ENCODE measurements at places on chromosomes 7 and 10.

DNA sequence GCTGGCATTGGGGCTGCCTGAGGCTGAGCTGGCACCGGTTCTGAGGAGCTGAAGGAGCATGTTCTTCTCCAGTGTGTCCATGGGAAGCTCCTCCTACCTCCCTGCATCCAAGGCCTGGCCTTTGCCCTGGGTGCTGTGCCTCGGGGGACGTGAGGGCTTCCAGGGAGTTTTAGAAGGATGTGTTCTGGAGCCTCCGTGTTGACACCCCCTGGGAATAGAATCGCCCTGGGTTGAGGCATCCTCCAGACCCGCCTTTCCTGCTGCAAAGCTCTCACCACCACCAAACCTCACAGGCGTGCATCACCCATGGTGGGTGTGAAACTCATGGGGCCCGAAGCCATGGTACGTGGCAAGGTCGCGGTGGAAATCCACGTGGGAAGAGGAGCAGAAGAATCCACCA lies 95.4 kb downstream of the DYNC2I1 start:
- no peak for DNase-seq

GRCh38 chr7:44167920-44168319 lies 21.3 kb downstream of the GCK start:
- no peak for DNase-seq

GRCh38 chr7:27693794-27694193 lies 31.1 kb upstream of the HIBADH start:
- no peak for DNase-seq

- peak; percentile 53 for DNase-seq
These were observed 16.4 kb upstream of the PDZD8 start for GRCh38 chr10:117391436-117392205.

DNA sequence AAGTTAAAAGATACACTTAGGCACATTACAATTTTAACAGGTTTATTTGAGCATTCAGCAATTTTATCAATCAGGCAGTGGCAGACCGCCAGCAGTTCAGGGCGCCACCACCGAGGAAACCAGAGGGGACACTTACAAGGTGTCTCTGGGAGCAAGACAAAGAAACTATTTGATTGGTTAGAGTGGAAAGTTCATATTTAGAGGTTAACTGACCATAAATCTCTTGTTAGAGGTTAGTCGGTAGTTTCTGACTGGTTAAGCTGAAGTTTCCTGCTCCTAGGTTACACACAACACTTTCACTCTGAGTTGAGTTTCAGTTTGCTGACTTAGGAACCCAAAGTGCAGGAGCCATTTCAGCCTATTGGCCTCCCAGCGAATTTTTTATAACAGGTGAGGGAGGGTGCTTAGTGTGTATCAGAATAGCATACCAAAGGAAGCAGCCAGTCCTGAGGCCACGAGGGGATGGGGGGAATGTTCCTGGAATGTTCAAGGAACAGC lies 10.8 kb upstream of the PVRIG start:
- no peak for DNase-seq

DNA sequence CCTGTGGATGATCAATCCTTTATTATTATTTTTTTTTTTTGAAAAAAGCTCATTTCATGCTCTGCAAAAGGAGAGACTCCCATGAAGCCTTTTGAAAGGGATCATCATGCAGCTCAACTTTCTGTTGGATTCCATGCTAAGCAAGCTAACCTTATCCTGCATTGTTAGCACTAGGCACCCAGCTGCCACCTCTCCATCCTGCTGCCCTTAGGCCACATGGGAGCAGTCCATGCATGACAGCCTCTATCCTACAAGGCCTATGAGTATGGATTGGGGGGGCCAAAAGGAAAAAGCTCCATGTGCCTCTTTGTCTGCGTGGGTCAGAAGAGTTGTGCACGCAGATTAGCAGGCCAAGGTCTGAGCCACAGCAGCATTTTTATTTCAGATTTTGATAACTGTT lies 19.2 kb downstream of the SMNDC1 start:
- DNase-seq, result no peak

GRCh38 chr7:156842317-156842716 lies 50.7 kb downstream of the LMBR1 start:
- DNase-seq, result no peak

DNA sequence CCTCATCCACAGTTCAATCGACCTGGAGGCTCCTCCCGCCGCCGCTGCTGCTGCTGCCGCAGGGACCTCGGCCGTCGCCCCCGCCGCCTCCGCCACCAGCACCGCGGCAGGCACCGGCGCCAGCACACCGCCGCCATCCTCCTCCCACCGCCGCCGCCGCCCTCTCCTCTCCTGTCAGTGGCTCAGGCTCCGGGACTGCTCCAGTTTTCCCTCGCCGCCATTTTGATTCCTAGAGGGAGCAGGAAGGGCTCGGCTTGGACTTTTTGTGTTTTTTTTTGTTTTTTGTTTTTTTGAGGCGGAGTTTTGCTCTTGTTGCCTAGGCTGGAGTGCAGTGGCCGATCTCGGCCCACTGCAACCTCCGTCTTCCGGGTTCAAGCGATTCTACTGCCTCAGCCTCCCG lies 3.0 kb upstream of the MCM10 start:
- DNase-seq, result no peak

DNA sequence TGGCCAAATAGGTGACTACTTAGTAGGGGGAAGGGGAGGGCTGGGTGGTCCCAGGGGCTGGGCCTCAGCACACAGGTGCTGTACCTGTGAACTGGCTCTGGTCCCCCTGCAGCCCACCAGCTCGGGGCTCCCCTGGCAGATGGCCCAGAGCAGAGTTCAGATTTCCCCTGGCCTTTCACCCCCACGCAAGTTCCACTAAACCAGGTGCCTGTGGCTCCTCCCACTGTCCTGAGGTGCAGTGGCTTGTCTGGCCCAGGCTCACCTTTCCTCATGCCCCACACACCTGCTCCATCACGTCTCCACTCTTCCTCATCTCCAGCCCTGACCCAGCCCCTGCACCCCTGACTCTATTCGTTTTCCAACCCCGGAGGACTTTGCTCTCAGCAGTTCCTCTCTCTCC lies 47.3 kb upstream of the OPALIN start:
- no peak for DNase-seq

DNA sequence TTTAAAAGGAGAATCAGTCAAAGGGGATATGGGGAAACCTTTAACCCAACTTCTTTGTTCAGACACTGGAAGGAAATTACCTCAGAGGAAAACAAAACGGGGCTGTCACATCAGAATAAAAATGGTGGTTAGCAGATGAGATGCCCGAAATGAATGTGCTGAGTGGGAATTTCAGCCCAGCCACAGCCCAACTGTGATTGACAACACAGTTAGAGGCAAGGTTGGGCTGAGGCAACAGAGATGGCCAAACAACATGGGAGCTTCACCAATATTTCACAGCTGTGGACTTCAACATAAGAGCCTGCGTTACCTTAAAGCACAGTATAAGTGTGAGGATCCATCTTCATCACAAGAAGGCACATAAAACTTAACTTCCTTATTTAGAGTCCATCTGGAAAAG lies 133.5 kb upstream of the PTPRZ1 start:
- DNase-seq, result no peak

DNA sequence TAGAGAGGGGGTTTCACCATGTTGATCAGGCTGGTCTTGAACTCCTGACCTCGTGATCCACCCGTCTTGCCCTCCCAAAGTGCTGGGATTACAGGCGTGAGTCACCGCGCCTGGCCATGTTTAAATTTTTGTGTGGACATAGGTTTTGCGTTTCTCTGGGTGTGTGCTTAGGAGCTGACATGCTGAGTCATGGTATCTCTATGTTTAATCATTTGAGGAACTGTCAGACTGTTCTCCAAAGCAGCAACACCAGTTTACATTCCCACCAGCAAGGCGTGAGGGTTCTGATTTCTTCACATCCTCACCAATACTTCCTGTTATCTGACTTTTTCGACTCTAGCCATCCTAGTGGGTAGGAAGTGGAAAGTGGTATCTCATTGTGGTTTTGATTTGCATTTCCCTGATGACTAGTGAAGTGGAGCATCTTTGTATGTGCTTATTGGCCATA lies 153.7 kb downstream of the DNAJB6 start:
- no peak for DNase-seq

DNA sequence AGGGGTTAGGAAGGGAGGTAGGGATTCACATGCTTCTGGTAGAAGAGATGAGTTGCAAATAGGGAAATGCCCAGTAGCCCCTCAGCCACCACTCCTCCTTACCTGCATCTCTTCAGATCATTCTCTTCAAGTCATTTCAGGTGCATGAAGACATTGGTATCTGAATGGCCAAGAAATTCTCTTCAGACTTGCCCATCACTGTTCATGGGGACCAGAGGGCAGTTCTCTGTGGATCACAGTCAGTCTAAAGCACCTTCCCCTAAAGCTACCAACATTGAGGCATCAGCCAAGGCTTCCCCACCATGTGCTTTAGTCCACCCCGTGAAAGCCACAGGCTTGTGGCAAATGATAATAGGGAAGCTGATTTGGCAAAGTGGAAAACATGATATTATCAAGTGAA lies 319.4 kb upstream of the ZNF32 start:
- DNase-seq, result no peak

DNA sequence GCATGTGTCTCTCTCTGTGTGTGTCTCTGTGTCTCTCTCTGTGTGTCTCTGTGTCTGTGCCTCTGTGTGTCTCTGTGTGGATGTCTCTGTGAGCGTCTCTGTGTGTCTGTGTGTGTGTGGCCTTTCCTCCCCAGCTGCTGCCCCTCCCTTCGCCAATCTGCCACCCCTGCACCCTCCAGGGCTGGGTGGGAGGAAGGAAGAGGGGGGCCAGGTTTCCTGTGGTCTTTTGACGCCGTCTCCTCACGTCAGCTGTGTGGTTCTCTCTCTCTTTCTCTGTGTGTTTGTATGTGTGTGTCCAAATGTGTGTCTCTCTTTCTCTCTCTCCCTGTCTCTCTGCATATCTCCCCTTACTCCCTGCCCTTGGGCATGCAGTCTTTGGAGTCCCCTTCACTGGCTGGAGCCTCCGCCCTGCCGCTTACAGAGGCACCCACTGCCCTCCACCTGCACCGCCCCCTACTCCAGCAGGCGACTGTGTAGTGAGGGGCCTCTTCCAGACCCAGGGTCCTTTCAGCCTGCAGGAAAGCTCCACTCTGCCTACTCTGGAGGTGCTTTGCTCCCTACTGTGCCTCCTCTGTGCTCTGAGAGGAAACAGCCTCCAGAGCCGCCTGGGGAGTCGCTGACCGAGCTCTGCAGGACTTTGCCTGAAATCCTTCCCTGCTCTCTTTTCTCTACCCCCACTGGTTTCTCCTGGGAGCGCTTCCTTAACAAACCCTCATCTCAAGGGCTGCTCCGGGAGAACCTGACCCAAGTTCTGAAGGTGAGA lies 44.2 kb upstream of the C10orf71 start:
- no peak for DNase-seq

DNA sequence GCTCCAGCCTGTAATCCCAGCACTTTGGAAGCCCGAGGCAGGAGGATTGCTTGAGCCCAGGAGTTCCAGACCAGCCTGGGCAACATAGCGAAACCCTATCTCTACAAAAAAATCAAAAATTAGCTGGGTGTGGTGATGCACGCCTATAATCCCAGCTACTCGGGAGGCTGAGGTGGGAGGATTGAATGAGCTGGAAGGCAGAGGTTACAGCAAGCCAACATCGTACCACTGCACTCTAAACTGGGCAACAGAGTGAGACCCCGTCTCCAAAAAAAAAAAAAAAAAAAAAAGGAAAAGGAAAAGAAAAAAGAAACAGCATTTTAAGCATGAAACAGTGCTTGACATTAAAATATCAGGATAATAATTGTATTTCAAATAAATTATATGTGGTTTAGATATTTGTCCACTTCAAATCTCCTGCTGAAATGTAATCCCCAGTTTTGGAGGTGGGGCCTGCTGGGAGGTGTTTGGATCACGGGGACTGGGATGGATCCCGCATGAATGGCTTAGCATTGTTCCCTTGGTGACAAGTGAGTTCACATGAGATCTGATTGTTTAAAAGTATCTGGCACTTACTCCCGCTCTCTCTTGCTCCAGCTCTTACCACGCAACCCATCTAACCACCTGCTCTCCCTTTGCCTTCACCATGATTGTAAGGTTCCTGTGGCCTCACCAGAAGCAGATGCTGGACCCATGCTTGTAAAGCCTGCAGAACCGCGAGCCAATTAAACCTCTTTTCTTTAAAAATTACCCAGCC lies 103.4 kb downstream of the SRPK2 start:
- DNase-seq, result no peak

DNA sequence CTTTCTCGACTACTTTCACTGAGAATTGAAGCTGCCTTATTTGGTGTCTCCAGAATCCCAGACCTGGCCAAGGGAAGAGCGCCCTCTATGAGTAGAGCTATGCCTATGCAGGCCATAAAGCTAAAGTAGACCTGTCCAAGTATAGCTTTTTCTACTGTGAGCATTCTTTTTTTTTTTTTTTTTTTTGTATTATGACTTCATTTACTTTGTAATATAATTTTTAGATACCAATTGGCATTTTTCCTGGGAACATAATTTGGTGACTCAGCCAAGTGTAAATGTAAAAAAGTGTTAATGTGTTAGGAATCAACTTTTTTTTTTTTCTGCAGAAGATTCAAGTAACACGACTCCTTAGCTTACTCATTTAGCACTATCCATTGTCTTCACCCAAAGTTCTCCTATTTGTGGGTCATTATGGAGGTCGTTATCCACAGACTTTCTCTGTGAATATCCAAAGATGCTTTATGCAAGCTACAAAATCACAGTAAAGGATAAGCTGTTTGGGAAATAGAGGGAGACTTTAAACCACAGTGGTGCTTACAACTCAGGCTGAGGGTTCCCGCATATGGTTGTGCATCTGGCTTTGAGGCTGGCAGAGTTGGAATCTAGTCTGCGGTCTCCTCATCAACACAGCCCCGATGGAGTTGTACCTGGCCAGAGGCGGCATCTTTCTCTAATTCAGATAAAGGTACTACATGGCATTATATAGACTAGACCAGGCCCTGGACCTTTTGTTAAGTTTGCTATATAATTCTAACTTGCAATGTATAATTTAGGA lies 1040.2 kb upstream of the SORCS1 start:
- no peak for DNase-seq

- DNase-seq, result no peak
These were observed 18.5 kb downstream of the TACC2 start for GRCh38 chr10:122007415-122007814.

DNA sequence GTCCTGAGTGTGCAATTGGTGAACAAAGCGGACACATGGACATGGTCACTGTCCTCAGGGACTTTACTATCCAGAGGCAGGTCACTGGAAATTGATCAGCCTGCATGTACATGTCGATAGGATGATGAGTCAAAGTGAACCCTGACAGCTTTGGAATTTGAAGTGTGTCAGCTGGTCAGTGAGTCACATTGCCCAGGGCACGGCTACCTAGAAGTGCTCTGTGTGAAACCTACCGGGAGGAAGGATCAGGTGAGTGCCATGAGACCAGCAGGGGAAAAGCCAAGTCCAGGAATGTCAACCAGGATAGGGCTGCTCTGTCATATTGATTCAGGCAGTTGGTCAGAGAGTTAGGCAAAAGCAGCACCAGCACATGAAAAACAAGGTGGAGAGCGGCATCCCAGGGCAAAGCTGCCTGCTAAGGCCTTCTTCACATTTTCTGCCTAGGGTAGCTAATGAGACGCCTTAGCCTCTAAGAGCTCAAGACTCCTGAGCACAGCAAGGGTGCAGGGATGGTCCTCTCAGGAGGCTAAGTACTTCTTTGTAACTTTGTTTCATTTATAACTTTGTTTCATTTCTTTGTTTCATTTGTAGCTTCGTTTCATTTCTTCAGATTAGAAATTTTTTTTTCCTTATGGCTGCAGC lies 19.4 kb upstream of the PDCD4 start:
- no peak for DNase-seq

- no peak for DNase-seq
These were observed 529.5 kb upstream of the PCDH15 start for GRCh38 chr10:55330486-55330885.

- DNase-seq, result no peak
These were observed at the start of gene NEUROD6 for GRCh38 chr7:31340603-31341002. Gene NEUROD6 (minus strand): TSS chr7:31340726. CDS start chr7:31339268, 1,458 bp downstream.

- DNase-seq, result no peak
These were observed 110.2 kb upstream of the FAM180A start for GRCh38 chr7:135858851-135859250.

- peak; percentile 25 for DNase-seq
These were observed 250.0 kb upstream of the KLF6 start for GRCh38 chr10:4034907-4035598.

All from fibroblast of gingiva (primary cell).